ENCODE measurements at places on chromosomes 7 and 10. TPM values are rescaled to one million over a fixed set of nuclear protein-coding genes. Genes with fewer than 3 reads are reported as not detected.
A peak's percentile ranks its signal among the peaks of the same experiment; 100 is the strongest.

PSD gene
- 3.5 TPM for total RNA-seq

GRCh38 chr7:154947604-154948003 lies 55.3 kb downstream of the PAXIP1 start:
- H3K4me1 ChIP-seq, result no peaks in the 10 kb centered on the region
- no peak overlapping the region for H3K4me3 ChIP-seq
- H3K36me3 ChIP-seq, result peaks cover 73% of the 10 kb centered on the region
- no peaks in the 10 kb centered on the region for H3K27me3 ChIP-seq

GRCh38 chr7:66255534-66256100 lies 50.5 kb downstream of the TPST1 start:
- no peaks in the 10 kb centered on the region for H3K4me1 ChIP-seq
- H3K36me3 ChIP-seq, result no peaks in the 10 kb centered on the region
- DNase-seq, result no peak
- H3K4me3 ChIP-seq, result no peak overlapping the region
- H3K27me3 ChIP-seq, result no peaks in the 10 kb centered on the region
- H3K27ac ChIP-seq, result no peak overlapping the region

GRCh38 chr10:129755158-129755591 lies 208.9 kb downstream of the EBF3 start:
- DNase-seq, result peak; percentile 30
- no peaks in the 10 kb centered on the region for H3K4me1 ChIP-seq
- no peaks in the 10 kb centered on the region for H3K27me3 ChIP-seq

DNA sequence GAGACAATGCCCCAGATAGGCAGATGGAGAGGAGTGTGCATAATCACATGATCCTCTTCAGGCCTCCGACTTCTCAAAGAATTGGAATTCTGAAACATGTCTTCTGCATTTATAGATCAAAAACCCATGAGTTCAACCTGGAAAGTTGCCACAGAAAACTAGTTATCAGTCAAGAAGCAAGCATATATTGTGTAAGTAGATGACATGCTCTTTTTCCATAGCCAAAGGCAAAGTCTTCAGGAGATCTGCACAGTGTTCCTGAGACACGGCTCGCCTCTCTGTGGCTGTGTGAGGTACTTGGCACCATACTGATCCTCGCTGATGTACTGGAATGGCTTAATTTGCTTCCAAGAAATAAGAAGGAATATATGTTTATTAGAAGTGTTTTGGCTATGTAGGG lies 213.5 kb upstream of the MKI67 start:
- no peaks in the 10 kb centered on the region for H3K36me3 ChIP-seq
- no peak for DNase-seq
- H3K27ac ChIP-seq, result no peak overlapping the region

DNA sequence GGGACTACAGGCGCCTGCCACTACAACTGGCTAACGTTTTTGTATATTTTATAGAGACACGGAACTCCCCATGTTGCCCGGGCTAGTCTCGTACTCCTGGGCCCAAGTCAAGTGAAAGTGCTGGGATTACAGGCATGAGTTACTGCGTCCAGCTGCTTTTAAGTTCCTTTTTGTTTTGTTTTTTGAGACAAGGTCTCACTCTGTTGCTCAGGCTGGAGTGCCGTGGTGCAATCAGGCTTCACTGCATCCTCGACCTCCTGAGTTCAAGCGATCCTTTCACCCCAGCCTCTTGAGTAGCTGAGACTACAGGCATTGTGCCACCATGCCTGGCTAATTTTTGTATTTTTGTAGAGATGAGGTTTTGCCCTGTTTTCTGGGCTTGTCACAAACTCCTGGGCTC lies 155.0 kb downstream of the GALNT17 start:
- H3K36me3 ChIP-seq, result no peaks in the 10 kb centered on the region
- no peak overlapping the region for H3K4me3 ChIP-seq
- no peak for DNase-seq
- H3K27me3 ChIP-seq, result no peaks in the 10 kb centered on the region
- peak overlapping the region; percentile 24 for H3K27ac ChIP-seq
